Inflammatory macrophage (primary cell): ENCODE measurements at places on chromosomes 7 and 10.

DNA sequence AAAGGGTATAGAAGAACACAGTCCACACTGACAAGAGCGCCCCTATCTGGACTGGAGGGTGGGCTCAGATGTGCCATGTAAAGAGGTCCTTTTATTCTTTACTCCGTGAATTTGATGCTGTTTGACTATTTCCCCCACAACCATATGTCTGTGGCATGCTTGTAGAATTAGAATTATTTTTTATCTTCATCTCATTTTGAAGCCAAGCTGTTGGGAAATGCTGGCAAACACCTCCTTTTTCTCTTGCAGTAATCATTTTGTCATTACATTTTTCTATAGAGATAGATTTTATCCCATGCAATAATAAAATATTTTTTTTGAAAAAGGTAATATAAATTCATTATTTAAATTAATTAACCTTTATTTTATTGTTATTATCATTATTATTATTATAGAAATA, 926.6 kb upstream of the AUTS2 start:
- no peak for DNase-seq

DNA sequence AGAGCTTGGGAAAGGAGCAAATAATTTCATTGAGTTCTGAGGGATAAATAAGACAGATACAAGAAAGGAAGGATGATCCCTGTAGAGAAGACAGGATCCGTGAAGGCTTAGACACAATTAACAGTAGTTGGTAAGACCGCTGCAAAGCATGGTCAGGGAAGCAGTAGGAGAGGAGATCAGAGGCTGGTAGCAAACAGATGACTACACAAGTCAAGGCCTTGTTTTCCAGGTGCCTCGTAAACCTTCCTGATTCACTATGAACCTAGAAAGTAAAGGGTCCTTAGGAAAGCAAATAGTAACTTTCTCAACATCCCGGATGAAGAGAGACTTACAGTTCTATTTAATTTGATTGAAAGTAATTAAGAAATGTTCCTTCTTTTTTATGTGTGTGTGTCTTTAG, 118.6 kb downstream of the GNAI1 start:
- no peak for DNase-seq

DNA sequence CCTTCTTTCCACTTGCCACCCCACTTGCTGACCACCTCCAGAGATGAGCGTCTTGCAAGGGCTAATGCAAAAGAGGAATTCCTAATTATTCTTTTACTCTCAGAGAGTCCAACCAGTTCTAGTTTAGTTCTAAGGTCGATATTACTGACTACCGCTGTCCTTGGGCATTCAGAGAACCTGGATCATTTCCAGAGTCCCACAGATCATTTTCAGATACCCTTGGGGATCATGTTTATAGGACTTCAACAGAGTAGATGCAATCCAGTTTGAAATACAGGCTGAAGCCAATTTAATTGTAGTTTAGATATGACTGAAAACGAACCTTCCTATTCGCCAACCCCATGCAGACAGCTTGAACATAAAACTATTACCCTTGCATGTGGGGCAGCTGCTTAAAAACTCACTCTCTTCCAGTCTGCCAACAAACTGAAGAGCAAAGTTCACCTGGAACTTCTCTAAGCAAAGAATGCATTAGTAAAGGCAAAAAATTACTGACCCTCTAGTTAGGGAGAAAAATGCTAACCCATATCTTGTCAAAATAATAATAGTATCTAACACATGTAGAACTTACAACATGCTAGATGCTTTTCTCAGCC, 22.4 kb downstream of the CFAP69 start:
- no peak for DNase-seq

DNA sequence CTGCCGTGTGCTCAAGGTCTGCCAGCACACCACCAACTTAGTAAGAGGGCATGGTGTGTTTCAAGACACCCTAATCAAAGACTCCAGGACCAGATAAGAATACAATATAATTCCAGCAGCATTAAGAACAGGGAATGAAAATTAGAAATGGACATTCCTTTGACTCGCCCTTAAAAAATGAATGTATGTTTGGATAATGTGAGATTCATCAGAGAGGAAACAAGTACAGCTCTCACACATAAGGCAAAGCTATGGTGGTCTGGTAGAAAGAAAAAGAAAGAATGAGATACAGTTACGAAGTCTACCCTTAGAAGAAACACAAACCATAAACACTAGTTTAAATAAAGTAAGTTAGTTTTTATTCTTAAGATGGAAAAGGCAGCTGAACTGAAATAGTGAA, 174.8 kb upstream of the ANK3 start:
- DNase-seq = no peak

DNA sequence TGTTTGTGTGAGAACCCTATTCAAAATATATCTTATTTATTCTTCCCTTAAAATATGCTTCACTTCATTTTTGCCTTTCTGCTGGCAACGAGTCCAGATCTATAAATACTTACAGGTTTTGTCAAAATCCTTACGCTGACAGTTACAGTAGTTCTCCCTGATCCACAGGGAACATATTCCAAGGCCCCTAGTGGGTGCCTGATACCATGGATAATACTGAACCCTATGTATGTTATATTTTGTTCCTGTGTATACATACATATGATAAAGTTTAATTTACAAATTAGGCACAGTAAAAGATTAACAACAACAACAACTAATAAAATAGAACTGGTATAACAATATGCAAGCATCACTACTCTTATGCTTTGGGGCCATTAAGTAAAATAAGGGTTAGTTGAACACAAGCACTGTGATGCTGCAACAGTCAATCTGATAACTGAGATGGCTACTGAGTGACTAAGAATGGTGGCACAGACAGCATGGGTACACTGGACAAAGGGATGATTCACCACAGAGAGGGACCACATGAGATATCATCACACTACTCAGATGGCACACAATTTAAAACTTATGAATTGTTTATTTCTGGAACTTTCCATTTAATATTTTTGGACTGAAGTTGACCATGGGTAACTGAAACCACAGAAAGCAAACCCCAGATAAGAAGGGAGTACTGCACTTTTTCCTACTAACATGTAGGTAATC, 29.4 kb upstream of the PCGF5 start:
- DNase-seq = no peak

- DNase-seq = no peak
Observed at GRCh38 chr7:94957061-94957460, 49.7 kb downstream of the PPP1R9A start.

- no peak for DNase-seq
Observed at GRCh38 chr7:70116244-70116643, 518.0 kb downstream of the AUTS2 start.

GRCh38 chr10:113427236-113427735, 125.6 kb upstream of the HABP2 start:
- DNase-seq = peak; percentile 22

DNA sequence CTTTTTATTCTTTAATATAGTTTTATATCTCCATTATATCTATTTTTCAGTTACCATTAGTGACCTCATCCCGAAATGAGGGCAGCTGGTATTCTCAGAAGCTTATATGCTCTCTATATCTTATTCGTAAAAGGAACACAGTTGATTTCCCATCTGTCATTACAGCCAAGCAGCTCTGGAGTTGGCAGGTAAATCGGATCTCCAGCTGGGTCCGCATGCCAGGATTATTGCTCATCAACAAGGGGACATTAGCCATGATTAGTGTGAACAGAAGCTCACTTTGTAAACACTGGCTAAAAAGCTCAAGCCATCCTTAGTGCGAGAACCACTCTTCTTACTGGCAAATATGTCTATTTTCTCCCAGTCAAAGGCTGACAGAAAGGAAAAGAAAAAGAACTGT, 180.3 kb downstream of the NPSR1 start:
- no peak for DNase-seq

DNA sequence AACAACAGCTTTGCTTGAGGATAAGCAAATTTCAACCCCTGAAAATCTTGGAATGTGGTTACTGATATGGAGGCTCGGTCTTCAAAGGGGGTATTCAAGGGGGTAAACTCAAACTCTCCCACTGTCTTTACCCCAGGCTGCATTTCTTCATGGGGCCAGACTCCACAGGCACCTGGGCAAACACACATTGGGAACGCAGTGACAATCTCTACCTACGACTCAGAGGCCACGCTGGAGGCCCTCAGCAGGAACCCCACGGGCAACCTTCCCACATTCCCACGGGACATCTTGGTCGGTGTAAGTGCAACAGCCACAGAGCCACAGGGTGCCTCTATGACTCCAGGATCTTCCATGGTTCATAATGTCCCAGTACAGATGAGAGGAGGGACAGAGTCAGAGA, 2.2 kb upstream of the INSIG1 start:
- no peak for DNase-seq

GRCh38 chr10:62996925-62997324, 136.2 kb upstream of the NRBF2 start:
- DNase-seq = no peak

GRCh38 chr7:138584696-138585095, 116.5 kb downstream of the SVOPL start:
- no peak for DNase-seq

- DNase-seq = no peak
Observed at GRCh38 chr10:1074052-1074747, 18.0 kb downstream of the WDR37 start.

DNA sequence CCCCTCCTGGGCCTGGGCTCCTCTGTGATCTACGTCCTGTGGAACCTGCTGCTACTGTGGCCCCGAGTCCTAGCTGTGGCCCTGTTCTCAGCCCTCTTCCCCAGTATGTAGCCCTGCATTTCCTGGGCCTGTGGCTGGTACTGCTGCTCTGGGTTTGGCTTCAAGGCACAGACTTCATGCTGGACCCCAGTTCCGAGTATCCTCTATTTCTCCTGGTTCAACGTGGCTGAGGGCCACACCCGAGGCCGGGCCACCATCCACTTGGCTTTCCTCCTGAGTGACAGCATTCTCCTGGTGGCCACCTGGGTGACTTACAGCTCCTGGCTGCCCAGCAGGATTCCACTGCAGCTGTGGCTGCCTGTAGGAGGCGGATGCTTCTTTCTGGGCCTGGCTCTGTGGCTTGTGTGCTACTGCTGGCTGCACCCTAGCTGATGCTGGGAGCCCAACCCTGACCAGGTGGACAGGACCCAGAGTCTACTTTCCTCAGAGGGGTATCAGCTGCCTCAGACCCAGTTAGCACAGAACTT, 37.8 kb upstream of the MMD2 start:
- DNase-seq = no peak

GRCh38 chr10:71598621-71599055, 120.9 kb downstream of the C10orf105 start:
- DNase-seq = peak; percentile 92

GRCh38 chr7:108434010-108434409, 22.2 kb downstream of the NRCAM start:
- no peak for DNase-seq

- peak; percentile 47 for DNase-seq
Observed at GRCh38 chr10:7003831-7004395, 406.9 kb downstream of the SFMBT2 start.

DNA sequence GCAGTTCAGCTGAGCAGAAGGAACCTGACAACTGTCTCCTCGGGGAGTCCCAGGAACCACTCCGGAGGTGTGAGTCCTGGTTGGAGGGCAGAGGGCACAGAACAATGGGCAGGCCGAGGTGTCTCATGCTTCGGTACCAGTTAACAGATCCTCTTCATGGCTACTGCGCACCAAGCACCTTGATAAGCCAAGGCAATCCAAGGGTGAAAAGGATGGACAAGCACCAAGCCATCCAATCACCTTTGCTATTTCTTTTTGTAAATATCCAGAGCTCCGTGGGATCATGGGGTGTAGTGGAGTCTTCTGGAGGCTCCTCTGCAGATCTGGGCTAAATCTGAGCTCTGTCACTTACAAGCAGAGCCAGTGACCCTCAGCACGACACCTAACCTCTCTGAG, 233.5 kb downstream of the WDR11 start:
- no peak for DNase-seq

GRCh38 chr7:38753347-38753746, 122.2 kb upstream of the AMPH start:
- DNase-seq = no peak

GRCh38 chr7:94375691-94376090, 19.0 kb upstream of the COL1A2 start:
- DNase-seq = no peak

DNA sequence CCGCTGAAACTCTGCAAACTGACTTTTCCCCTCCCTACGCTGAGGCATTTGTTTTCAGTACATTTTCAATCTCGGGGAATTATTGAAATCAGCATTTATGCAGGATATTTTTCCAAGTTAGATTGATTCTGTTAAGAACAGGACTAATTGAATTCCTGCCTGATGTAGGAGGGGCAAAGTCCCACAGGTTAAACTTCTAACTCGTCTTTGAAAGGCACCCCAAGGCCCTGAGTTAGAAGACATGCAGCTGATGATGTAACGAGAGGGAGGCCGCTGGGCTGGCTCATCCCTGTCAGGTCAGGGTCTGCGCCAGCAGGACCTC, 253.1 kb downstream of the CELF2 start:
- no peak for DNase-seq

DNA sequence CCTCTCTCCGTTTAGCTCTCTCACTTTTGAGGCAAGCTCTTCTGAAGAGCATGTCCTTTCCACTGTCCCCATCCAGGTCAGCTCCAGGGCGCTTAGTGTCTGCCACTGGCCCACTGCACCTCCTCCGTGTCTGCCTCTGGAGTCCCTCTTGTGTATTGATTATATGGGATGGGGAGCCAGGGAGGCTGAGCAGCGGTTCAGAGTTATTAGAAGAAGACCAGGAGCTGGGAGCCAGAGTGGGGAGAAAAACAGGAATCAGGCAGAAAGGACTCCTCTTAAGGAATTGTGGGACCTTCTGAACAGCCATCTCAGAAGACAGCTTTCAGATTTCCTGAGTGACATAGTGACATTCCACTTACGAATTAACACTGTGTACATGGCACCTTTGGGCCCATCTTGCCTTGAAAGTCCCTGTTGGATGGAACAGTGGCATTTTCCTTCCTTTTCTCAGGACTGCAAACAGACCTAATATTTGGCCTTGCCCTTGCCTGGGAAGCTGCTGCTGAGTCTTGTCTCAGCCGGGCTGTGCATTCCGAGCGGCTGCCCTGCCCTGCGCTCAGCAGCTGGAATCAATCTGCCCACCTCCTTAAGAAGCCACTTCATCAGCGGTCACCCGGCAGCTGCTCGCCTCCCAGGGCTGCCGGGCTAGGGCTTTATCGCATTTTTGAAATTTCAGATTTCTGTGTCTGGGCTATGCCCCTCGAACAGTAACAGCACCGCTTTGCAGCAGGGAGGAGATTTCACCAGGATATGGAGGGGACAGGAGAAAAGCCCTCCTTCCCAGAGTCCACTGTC, 81.1 kb upstream of the PRKG1 start:
- no peak for DNase-seq

DNA sequence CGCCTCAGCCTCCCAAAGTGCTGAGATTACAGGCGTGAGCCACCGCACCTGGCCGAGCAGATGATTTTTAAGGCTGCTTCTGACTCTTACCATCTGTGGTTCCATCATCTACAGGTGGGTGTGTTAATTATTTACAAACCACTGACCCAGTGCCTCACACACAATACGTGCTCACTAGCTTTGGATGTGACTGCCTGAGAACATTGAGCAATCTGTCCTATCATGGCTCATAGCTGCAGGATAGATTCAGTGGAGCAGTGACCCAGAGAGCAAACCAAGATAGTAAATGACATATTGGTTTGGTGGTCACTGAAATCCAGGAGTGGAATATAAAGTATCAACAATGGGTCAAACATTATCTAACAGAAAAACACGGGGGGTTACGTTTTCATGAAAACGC, 24.1 kb downstream of the GPAM start:
- no peak for DNase-seq

- DNase-seq = no peak
Observed at GRCh38 chr10:78298835-78299234, 265.2 kb downstream of the RPS24 start.

- DNase-seq = no peak
Observed at GRCh38 chr7:118057404-118057803, 126.6 kb upstream of the LSM8 start.
